ENCODE measurements at places on chromosomes 13 and 19.

DNA sequence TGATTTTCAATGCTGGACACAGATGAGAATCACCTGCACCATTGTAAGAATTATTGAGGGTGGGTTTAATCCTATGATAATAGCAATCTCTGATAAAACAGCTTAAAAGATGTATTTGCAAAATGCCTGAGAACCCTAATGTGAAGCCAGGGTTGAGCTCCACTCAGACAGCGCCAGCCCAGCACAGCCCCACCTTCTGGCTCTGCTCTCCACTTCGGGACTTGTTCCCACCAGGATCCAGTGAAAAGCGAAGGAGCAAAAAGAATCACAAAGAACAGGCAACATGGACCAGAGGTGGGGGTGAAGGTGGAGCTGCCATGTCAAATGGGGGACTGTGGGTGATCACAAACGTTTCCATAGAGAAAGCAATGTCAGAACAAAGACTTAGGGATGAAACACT, 18.6 kb upstream of the ZNF816 start:
- DNase-seq: no peak

DNA sequence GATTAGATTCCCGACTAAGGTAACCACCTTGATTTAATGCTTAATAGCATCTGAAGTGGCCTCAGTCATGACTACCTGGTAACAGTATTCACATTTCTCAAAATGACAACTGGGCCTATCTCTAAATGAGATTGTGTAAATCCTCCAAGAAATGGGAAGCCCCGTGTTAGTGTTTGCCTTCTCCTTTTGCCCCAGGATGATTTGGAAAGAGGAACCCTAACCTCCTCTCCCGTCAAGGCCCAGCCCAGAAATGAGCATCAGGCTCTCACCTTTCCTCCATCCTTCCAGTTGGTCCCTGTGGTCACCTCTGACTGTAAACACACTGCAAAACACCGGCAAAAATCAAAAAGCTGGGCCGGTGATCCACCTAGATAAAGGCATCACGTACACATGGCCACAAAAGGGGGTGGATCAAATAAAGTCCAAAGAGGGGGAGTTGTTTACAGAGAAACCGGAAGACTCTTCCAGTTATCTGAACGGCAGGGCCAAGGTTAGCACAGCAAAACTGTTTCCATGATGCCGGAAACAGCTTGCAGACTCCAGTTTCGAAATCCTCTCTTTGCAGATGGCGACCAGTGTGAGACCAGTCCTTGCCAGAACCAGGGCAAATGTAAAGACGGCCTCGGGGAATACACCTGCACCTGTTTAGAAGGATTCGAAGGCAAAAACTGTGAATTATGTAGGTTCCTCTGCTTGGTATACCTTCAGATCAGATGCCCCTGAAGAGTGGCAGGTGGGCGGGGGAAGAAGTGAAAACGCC, 16.4 kb downstream of the F10 start:
- no peak for DNase-seq

DNA sequence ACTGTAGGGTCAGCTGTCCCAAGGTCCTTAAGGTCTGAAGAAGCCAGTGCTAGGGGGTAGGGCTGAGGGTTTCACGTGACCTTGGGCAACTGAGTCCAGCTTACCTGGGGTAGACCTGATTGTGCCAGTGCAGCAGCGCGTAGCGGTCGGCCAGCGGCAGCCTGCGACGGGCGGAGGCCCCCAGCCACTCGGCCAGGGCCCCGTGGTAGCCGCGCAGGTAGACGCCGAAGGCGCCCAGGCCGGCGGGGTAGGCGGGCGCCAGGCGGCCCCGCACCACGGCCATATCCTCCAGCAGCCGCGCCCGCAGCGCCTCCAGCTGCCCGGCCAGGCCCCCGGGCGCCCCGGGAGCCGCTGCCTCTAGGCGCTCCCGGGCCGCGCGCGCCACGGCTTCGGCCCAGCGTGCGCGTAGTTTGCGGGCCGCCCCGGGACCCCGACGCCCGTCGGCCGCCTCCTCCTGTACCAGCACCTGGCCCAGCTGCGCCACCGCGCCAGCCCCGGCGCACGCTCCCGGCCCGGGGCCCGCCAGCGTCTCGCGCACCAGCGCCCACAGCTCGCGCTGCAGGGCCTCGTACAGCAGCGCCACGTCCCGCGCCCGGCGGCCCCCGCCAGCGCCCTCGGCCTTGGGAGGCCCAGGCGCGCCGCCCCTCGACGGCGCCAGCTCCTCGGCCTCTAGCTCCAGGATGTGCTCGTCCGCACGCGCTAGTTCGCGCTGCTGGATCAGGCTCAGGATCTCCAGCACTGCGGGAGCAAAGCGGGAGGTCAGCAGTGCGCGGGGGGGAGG, 10.9 kb downstream of the EXOC3L2 start:
- no peak for DNase-seq

DNA sequence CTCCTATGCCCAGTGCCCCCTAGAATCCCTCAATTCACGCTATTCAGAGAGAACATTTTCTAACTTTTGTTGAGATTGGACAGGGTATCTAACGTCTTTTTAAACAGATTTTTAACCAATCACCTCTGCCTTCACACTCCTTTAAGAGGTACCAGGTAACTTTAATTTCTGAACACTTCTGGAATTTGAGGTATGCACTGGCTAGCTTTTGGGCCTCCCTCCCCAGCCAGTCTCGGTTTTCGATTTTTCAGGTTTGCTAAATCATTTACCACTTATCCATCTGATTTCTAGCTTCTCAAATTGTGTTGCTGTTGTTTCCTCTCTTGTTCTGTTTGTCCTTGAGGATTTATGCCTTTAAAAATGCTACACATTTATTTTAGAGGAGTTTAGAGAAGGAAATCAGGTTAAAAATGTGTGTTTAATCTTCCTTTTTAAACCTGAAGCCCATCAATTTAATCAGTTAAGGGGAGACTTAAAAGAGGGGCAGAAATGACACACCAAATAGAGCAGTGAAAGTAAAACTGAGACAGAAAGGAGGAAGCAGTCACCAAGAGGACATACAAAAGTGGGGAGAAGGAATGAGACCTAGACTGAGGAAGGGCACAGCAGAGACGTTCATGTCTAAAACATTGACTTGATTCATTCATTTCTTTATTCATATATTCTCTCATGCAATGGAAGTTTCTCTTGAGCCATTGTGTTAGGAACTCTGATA, 139.6 kb upstream of the HTR2A start:
- DNase-seq: no peak

DNA sequence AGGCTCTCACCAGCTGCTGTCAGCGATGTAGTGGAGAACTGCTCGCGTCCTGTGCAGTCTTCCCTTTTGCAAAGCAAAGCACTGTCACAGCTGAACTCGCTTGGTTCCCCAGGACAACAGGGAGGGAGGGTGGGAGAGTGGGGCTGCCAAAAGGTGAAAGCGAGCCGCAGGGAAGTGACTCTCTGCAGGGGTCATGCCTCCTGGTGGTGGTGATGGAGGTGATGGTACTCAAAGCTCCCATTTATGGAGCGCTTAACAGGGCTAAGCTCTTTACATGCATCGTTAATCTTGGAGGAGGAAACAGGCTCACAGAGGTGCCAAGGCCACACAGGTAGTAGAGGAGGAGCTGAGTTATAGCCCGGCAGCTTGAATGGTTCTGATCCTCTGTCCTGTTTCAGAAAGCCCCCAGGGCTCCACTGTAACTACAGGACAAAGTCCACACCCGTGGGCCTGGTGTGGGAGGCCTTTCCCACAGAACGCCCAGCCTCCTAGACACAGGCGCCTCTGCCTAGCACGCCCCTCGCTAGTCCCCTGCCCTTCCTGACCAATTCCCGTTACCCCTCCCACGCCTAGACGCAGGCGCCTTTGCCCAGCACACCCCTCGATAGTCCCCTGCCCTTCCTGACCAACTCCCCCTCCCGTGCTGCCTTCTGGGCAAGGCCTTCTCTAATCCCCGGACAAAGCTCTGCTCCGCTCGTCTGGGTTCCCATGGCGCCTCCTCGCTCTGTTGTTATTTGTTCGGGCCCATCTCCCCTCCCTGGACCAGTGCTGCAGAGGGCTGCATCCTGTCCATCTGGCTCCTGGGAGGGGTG, 10.7 kb downstream of the PPP1R37 start:
- DNase-seq: no peak

DNA sequence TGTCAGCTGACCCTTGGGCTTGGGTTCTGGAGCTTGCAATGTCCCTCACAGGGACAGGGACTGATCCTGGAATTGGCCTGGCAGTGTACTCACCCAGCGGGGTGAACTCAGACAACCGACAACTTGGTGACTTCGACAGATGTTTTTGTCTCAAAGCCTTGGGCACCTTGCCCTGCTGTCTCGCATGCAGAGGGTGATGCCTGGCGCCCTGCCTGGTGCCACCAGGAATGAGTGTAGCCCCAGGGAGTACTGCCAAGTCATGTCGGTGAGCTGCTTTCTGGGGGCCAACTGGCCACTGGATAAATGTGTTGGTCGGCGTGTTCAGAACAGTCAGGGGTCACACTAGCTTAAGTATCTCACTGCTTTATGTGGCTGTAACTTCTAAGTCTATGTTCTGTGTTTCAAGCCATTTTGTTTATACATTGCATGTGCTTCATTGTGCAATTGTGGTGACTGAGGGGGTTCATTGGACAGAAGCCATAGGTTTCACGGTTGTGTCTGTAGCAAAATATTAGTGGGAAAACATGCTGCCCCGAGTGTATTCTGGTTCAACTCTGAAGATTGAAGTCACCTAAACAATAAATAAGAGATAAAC, 96.3 kb upstream of the TNFSF11 start:
- no peak for DNase-seq

DNA sequence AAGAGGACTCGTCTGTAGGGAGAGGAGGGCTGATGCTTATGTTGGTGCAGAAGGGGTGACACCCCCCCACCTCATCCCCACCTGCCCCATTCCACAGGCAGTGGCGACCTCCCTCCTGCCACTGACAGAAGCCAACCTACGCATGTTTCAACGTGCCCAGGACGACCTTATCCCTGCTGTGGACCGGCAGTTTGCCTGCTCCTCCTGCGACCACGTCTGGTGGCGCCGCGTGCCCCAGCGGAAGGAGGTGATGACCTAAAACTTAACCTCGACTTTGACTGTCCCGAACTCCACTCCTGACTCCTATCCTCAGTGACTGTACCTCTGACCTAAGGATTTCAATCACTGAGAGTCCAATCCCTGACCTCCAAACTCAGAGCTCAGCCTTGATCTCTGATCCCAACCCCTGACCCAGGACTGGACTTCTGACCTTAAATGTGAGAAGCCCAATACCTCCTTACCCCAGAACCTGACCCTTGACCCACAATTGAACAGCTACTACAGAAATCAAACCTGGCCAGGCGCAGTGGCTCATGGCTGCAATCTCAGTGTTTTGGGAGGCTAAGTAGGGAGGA, 3.8 kb downstream of the SHFL start:
- DNase-seq: no peak

DNA sequence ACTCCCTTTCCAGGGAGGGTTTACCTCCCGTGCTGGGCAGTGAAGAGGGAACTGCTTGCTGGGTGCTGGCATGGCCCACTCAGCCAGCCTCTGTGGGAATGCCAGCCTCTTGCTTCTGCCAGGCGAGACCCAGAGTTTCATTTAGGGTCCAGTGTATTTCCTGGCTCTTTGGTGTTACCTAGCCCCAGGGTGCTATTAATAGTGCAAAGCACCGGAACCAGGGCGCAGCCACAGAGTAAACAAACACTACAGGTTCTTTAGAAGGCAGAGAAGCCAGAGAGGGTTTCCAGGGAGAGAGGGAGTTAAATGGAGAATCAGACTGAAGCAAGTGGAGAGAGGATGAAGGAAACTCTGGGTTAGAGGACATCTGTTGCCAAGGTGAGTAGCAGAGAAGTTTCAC, 74.9 kb upstream of the SPATA13 start:
- DNase-seq: no peak

DNA sequence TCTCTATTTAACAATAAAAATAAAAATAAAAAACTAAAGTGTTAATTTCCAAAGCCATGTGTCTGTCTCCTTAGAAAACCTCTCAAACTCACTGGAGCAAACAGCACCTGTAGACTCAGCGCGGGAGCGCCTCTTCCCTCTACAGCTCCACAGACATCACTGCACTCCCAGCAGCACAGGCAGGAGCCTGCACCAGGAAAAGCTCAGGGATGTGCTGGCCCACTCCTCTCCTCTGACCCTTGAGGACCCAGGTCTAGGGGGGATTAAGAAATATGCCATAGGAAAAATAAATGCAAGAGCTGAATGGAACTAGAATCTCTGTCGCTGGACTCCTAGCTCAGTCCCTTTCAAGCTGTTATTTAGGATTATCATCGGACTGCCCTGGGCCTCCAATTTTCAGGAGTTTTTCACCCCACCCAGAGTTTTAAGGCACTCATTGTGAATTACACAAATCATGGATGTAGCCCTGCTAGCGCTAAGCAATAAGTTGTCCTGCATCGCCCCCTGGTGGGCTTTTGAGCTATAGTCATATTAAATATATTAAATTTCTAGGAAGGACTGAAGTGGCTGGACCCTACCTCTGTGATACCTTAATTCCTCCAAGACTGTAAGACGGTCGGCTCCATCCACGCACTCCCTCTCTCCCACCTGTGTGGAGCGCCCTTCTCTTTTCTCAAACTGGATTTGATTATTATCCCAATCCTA, 333.9 kb downstream of the UQCRFS1 start:
- peak; percentile 43 for DNase-seq

GRCh38 chr13:36088001-36088400, 43.2 kb downstream of the DCLK1 start:
- no peak for DNase-seq

Measured in CD4-positive, alpha-beta T cell (primary cell).